Melanocyte of skin (primary cell): ENCODE measurements at places on chromosomes 6 and 20. TPM values are rescaled to one million over a fixed set of nuclear protein-coding genes. Genes with fewer than 3 reads are reported as not detected.

NEDD9 gene
- 34.7 and 35.0 TPM in 2 replicates for total RNA-seq

NFATC2 gene
- under 0.01 and 0.33 TPM in 2 replicates for total RNA-seq

GPANK1 gene
- total RNA-seq: 13.1 and 15.3 TPM in 2 replicates

IMPG1 gene
- total RNA-seq: not detected in 2 replicates

MOCS1 gene
- 15.6 and 17.9 TPM in 2 replicates for total RNA-seq

GJA10 gene
- total RNA-seq: not detected in 2 replicates
